ENCODE measurements at places on chromosomes 12 and 14. TPM values are rescaled to one million over a fixed set of nuclear protein-coding genes. Genes with fewer than 3 reads are reported as not detected.

PPP4R4 gene
- total RNA-seq: not detected

KRT81 gene
- total RNA-seq: 2,042 TPM

KLRB1 gene
- total RNA-seq: not detected

NFE2 gene
- 0.40 TPM for total RNA-seq

METTL1 gene
- 25.2 TPM for total RNA-seq

PAH gene
- not detected for total RNA-seq

ZDHHC17 gene
- 35.3 TPM for total RNA-seq

OAS1 gene
- 10.2 TPM for total RNA-seq

TSPAN19 gene
- total RNA-seq: not detected

PAPLN gene
- 0.35 TPM for total RNA-seq

SIVA1 gene
- 519 TPM for total RNA-seq
